NCI-H1417 treated with DMSO at 0.1 percent for 48 hours (cell line): ENCODE measurements at places on chromosomes 12 and 14.

DNA sequence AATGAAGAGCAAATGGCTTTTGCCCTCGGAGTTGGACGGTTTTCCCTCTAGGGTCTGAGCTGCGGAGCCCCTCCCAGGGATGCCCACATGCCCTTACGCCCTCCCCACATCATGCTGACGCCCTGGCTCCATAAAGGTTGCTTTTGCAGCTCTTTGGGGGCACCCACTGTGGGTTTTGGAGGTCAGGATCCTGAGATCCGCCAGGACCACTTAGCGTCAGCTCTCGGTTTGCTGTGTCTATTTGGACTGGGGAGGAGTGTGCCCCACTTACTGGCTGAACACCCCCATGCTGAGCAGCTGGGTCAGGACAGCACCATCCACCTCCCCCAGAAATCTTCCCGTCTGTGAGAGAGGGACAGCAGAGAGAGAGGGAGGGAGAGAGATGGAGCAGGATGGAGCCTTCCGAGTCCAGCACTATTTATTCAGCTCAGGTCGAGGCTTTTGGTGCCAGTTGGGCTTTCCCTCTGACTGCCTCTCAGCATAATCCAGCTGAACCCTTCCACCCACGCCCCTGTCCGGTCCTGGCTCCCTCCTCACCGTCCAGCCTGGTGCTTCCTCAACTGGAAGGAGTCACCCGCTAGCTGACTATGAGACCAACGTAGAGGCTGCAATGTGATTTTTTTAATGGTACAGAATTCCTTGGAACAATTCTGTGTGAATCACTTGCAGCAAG, 18.9 kb upstream of the LRTM2 start:
- no peak for DNase-seq

GRCh38 chr12:107133462-107133861, 40.1 kb upstream of the CRY1 start:
- no peak for DNase-seq

DNA sequence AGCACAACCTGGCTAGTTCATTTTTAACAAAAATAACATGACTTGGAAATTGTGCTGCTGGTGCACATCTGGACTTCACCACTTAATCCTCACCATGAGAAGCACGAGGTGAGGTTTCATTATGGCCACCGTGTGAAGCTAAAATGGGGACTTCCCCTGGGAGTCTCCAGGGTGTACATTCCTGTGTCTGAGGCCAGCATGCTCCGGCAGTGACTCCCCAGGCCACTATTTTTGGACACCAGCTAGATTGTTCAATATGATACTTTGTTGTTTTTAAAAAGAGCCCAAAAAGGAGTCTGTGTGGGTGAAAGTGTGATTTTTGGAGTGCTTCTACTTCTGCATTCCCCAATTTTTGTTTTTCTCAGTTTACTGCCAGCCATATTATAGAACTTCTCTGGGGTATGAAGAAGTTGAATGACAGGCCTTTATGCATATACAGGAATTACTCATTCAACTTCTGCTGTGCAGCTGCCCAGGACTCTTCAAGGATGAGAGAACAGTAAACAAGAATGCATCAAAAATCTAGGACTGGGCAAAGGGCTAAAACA, 16.9 kb upstream of the AICDA start:
- no peak for DNase-seq

DNA sequence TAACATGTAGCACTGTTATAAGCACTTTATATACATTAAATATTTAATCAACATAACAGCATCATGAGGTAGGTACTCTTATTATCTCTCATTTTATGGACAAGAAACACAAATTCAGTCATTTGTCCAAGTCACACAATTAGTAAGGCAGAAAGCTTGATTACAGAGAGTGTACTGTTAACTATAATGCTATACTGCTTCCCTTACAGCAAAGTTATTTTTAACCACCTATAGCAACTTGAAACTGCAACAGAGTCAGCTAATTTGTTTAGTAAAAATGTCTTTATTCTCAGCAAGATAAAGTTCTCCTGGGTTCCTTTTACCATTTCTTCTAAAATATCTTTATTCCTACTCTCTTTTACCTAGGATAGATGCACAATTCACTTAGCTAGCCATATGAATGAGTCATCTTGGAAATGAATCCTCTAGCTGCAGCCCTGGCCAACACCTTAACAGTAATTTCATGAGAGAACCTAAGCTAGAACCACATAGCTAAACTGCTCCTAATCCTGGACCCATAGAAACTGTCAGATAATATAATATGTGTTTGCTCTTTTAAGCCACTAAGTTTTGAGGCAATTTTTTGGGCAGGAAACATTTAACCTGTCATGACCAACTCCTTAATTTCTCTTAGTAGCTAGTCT, 90.2 kb upstream of the HECTD1 start:
- DNase-seq = no peak

DNA sequence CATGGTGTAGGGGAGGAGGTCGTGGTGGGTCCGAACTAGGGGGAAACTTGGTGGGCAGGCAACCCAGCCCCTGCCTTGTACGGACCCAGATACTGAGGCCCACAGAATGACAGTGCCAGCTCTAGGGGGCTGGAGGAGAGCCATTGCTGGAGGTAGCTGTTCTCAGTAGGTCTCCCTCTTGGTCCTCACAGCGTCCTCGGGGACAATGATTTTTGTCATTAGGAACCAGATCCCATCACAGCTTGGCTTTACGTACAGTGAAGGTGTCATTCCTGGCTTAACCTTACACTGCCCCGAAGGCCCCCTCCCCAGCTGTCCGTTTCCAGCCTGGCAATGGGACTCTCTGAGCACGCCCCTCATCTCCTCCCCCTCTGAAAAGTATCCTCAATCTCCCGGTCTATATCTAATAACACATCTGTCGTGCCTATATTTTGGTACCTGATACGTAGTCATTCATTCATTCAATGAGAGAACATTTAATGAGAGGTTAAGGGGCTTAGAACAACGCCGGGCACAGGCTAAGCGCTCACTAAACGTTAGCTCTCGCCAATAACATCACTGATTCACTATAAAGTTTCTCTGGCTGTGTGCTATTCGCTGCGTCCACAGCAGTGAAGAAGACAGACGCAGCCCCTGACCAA, 597 bp upstream of the DYNC1H1 start:
- no peak for DNase-seq
